ENCODE measurements at places on chromosomes 12 and 14.

GRCh38 chr12:76558684-76559399, 729 bp downstream of the OSBPL8 start:
- DNase-seq: peak; percentile 56

DNA sequence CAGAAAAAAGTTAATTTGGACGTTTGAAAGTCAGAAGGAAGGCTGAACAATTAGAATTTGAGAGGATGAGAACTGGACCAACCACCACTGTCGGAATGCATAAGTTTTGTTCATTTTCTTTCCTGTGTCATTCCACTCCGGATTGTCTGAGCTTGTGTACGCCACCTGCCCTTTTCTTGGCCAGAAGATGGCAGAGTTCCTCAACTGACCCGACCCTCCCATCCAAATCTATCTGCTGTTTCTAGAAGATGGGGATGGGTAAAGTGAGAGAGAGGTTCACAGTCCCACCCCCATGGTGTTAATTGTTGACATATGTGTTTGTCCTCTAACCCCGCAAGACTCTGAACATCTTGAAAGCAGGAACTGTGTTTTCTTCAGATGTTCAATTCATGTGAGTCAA, 388.0 kb downstream of the VRK1 start:
- no peak for DNase-seq

- no peak for DNase-seq
Observed at GRCh38 chr12:58980768-58981167, 60.5 kb upstream of the LRIG3 start.

- no peak for DNase-seq
Observed at GRCh38 chr12:23887055-23887835, 62.2 kb downstream of the SOX5 start.

- DNase-seq: no peak
Observed at GRCh38 chr14:100644383-100644782, 57.2 kb upstream of the BEGAIN start.

GRCh38 chr14:62665286-62665685, 380.0 kb downstream of the KCNH5 start:
- DNase-seq: peak; percentile 25

- DNase-seq: no peak
Observed at GRCh38 chr14:103231376-103232019, 102.5 kb upstream of the EIF5 start.

DNA sequence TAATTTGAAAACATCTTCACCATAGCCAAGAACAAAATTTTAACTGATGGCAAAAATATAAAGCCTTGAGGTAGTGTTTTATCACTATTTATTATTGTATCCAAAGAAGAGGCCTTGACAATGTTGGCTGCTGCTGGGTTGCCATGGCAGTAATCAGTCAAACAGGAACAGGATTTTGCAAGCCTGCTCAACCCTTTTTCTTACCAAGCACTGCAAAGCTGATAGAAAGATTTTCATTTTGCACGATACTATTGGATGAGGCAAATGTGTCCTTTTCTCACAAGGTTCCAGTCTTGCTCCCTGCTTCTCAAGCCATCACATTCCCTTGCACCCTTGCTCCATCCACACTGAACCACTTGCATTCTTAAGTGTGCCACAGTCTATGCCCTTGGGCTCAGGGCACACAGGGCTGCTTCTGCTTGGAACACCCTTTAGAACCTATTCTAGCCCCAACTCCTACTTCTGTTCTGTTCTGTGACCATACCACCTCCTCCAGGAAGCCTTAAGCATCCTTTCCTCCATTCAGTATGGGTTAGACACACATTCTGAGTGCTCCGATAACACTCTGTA, 76.5 kb upstream of the AMIGO2 start:
- DNase-seq: no peak

DNA sequence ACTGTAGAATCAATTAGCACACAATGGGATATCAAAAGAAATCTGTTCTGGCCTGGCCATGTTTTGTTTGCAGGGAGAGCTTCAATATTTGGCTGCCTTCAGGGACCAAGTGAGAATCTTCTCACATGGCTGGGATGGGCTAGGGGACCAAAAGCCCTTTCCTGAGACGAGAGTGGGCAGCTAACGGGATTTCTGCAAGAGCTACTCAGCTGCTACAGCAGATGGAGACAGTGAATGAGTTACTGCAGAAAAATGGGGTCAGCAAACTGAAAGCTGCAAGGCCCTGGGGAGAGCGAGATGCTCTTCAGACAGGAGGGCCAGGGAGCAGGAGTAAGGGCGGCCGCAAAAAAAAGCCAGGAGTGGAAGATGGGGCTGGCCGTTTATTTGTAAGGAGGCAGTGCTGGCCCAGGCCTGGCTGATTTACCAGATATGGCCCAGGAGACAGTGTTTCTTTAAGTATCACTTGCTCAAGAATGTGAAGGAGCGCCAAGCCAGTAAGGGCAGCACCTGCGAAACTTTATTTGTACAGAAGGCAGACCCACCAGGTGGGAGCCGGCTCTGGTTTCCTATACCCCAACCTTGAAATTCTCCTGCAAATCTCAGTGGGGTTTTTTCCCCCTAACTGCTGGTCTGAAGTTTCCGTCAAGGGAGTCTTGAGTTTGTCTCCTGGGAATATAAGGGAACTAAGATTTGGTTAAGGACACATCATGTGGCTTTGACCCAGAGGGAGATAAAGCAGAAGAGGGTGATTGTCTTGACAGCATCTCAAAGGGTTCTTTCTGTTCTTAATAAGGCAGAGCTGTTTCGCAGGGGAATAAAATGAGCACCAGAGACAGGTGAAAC, 57.8 kb downstream of the SSH1 start:
- DNase-seq: no peak

DNA sequence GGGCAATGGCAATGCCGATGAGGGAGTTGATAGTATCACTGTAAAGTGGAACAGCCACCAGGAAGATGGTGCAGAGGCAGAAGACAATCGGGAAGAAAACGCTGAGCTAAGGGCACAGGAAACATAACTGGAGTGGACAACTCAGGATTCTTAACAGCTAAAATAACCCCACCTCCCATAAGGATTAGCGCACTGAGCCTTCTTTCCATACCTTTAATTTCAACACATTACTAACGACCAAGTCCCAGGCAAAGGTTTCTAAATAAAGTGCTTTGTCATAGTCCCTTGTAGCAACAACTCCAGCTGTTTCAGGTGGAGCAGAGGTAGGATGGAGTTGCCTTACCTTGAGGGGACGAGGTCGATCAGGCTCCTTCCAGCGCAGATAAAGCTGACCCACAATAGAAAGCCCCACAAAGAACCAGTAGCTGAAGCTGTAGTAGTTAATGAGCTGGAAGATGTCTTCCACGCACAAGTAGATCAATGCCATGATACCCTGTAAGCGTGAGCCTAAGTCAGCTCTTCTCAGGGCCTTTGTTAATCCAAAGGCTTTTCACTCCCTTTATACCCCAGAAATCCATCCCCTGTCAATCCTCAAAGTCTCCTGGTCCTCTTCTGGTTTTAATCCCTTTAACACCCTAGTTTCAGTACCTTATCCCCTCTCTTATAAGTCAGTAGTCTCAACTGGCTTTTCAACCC, 7.7 kb downstream of the OXA1L start:
- no peak for DNase-seq

- no peak for DNase-seq
Observed at GRCh38 chr14:81324011-81324410, 76.1 kb downstream of the STON2 start.

DNA sequence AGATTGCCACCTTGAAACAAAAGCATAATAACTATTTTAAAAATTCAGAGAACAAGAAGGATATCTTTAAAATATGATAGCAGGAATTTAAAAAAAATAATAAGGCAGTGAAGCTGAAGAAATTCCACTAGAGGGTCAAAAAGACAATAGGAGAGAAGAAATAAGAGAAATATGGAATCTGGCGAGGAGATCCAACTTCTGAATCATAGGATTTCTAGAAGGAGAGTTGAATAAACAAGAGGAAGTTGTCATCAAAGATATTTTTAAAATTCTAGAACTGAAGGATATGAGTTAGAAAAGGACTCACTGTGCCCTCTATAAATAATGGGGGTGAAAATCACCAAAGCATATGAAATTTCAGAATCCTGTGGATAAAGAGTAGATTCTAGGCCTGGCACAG, 26.8 kb upstream of the TOMM20L start:
- no peak for DNase-seq

- no peak for DNase-seq
Observed at GRCh38 chr12:132454193-132454932, 35.6 kb upstream of the FBRSL1 start.

DNA sequence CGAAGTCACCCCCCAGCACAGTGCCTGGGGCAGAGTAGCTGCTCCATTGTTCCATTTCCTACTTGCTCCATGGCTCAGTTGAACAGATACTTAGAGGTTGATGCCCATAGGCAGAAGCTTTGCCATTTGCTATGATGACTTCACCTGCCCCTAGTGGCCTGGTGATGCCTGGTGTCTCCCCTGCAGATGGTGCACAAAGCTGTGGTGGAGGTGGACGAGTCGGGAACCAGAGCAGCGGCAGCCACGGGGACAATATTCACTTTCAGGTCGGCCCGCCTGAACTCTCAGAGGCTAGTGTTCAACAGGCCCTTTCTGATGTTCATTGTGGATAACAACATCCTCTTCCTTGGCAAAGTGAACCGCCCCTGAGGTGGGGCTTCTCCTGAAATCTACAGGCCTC, 10.6 kb downstream of the SERPINA5 start:
- no peak for DNase-seq

DNA sequence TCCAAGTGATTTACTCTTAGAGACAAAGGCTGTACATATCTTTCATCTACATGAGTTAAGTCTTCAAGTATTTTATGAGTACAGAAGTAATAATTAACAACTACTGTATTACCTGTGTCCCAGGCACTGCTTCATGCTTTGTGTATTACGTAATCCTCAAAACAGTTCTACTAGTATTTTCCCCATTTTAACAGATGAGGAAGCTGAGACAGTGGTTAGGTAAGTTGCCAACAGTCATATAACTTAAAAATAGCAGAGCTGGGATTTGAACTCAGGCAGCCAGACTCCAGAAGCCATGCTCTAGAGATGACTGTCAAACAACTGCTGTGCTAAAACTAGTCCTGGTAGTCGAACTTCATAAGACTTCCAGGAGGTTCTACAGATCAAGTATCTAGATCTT, 10.7 kb downstream of the TRMT5 start:
- no peak for DNase-seq

DNA sequence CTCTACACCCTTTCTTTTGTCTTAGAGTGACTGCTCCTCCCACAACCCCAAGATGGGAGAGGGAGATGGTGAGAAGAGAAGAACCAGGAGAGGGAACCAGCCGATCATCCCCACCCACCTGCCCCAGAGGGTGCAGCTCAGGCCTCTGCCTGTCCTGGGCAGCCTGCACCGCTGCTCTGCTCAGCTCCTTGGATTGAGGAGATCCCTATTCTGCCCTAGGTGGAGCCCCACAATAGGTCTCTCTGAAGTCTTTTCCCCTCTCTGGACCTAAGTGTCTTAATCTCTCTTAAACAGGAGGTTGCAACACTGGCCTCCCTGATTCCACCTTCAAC, 2.2 kb downstream of the ANKRD33 start:
- DNase-seq: no peak

- no peak for DNase-seq
Observed at GRCh38 chr12:90970471-90970870, 15.5 kb upstream of the CCER1 start.

DNA sequence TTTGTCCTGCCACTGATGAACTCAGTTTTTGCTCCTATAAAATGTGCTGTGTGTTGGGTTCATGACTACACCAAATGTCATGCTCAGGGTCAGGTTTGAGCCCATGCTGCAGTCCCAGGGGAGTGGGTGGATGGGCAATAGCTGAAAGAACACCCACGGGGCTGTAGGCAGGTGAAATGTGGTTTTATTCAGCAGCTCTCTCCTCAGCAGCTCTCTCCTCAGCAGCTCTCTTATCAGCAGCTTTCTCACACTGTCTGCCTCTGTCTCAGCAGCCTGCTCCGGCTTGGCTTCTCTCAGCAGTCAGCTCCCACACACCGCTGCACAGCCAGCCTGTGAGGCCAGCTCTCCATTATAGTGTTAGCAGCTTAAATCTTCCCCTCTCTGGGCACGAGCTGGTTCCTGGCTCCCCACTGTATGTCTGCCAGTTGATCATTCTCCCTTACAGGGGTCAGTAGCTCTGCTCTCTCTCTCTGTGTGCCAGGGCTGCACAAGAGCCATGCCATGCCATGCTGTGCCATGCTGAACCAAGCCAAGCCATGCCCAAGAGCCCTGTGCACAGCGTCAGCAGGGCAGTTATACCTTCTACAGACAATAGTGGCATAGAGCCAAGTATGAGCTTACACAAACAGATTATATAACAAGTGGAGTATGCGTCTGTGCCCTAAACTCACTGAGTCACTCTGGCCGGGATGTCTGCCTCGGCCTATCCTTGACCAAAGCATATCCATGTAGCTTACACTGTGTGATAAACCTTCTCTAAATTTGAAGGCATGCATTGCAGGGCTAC, 303.3 kb upstream of the TMPO start:
- DNase-seq: no peak

- no peak for DNase-seq
Observed at GRCh38 chr12:52364901-52365489, 2.3 kb downstream of the KRT85 start.

DNA sequence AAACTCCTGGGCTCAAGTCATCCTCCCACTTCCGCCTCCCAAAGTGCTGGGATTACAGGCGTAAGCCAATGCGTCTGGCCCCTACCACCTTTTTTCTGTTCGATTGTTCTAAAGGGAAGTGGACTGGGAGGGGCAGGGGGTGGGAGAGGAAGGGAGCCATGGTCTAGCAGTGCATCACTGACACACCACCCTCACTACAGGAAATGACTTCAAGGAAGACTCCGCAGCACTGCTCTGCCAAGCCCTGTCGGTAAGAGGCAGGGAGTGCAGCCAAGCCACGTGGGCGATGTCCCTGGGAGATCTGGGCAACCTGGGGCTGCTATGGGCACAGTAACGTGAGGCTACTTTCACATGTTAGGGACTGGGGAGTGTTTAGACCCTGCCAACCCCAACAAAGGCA, 18.0 kb downstream of the LRRC74A start:
- peak; percentile 24 for DNase-seq

DNA sequence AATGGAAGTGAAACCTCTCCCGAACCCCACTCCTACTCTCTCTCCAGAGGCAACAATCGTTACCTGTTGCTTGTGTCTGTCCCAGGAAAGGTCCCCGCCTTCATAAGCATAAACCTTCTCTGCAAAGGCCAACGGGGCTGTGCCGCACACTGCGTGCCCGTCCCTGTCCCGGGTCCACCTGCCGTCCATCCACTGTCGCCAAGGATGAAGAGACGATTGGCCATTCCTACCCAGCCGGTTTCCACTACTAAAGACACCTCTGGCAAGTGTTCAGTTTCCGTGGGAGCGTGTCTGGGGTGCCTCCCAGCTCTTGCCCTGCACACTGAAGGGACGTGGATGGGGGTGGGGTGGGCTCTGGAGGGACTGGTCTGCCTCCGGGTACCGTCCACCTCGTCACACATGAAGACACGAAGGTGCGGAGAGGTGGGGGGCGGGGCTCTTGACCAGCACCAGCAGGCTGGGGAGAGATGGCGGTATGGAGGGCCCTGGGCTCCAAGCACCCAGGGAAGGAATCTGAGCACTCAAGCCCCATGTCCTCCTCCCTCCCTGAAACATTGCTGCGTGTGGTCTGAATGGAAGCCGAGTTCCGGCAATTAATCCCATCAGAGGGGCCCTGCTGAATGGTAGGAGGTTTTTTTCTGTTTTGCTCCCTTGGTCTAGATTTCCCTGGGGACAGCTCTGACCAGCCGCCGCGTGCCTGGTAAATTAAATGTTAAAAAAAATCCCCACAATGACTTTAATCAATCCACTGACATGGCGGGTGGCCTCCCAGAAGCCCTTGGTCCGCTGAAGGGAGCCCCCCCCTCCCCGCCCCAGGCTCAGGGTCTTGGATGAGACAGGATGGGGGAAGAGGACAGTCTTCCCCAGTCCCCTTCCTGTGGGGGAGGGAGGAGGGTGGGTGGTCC, 4.1 kb upstream of the KIF26A start:
- DNase-seq: no peak

Data from foreskin fibroblast (primary cell).